ENCODE measurements at places on chromosomes 12 and 14. TPM values are rescaled to one million over a fixed set of nuclear protein-coding genes. Genes with fewer than 3 reads are reported as not detected.

ARHGEF40 gene
- polyA plus RNA-seq: 9.6 TPM

KRT72 gene
- not detected for polyA plus RNA-seq

TMPRSS12 gene
- polyA plus RNA-seq: not detected

CLEC4D gene
- not detected for polyA plus RNA-seq

TAS2R8 gene
- polyA plus RNA-seq: not detected

HOXC5 gene
- 0.64 TPM for polyA plus RNA-seq

NRXN3 gene
- 2.1 TPM for polyA plus RNA-seq

CCDC196 gene
- not detected for polyA plus RNA-seq

DNA sequence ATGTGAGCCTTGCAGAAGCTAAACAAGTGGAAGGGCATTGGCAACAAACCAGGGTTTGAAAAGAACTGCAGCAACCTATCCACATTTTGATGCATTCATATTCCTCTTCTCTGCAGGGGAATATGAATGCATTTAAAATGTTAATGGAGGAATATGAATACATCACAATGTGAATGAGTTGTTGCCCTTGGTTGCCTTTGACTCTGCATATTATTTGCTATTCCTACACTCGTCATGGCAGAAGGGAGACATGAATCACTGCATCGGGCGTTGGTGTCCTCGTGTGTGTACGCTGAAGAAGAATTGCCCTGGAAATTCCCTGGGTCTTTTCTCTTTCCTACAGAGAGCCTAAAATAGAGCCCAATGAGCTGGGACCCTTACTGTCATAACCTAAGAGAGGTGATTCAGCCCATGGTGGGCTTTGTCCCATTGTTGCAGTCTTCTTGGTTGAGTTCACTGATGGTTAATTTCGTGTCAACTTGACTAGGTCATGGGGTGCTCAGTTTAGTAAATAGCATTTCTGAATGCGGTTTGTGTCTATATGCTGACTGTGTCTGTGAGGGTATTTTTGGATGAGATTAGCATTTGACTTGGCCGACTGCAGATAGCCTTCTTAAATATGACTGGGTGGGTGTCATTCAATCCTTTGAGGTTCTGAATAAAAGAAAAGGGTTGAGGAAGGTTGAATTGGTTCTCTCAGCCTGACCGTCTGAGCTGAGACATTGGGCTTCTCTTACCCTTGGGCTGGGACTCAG is 1422.9 kb upstream of the TMEM132C start:
- no peak for DNase-seq

- no peak for DNase-seq
These were observed 66.6 kb downstream of the DDX51 start for GRCh38 chr12:132077322-132078100.

DNA sequence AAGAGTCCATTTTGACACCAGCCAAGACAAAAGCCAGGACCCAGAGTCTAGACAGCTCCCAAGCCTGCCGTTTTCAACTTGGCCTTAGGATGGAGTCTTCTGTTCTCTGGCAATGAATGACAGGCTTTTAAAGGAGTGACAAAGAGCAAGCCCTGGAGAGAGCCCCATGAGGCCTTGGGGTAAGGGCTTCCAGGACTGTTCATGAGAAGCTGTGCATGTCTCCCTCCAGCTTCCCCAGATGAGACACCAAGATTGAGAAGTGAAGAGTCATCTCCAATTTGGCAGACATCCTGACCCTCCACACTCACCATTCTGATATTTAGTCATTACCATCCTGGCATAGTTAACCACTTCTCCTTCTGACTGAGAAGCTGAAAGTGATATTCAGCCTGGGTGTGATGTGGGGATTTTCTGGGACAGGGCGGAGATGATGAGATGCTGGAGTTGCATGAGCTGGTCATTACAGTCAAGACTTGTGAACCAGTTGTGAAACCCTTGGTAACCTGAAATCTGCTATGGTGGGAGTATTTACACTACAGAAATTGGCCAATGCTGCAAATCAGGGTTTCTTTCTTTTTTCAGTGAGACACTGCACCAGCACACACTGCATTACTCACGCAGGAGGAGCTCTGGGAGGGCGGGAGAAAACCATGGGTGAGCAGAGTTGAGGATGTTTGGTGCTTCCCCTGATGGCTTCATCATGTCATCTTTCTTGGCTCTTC is 77.8 kb downstream of the VCPKMT start:
- peak; percentile 60 for DNase-seq

- DNase-seq: no peak
These were observed 50.3 kb upstream of the SRSF5 start for GRCh38 chr14:69716478-69717187.

DNA sequence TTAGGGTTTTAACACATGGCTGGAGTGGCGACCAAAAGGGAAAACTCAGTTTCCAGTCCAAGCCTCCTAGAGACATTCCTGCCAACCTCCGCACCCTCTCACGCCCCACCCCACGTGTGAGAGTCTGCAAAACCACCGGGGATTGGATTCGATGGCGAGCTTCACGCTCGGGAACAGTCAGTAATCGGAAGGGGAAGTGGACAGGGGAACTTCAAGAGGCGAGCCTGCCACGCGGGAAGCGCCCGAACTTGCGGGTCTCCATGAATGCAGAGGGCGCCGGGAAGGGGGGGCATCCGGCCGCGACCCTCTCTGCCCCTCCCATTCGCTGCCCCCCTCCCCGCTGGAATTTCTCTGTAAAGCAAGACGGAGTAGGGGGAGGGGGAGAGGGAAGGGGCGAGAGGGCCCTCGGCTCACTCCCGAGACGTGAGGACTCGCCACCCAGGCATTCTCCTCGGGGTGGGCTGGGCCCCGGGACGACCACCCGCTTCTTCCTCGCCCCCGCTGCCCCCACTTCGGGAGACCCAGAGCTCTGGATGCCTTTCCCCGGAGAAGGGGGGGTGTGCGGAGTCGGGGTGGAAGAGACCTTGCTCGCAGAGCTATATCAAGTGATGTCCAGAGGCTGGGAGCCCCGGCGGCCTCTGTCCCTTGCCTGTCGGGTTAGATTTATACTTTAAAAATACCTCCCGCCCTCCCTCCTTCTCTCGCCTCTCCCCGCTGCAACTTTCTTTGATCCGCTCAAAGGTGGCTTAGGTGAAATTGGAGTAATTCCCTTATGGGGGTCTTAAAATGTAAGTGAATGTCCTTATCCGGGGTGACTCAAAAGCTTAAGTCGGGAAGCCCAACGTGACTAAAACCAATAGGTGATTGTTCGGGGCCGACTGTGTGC is 2.5 kb upstream of the CCND2 start:
- no peak for DNase-seq

- no peak for DNase-seq
These were observed 63.0 kb upstream of the TCL1A start for GRCh38 chr14:95776798-95777534.

- DNase-seq: no peak
These were observed 85.4 kb downstream of the KCNMB4 start for GRCh38 chr12:70451528-70451927.

- no peak for DNase-seq
These were observed 56.8 kb downstream of the SPPL3 start for GRCh38 chr12:120847392-120847791.

- DNase-seq: peak; percentile 78
These were observed 14.5 kb upstream of the LLPH start for GRCh38 chr12:66144791-66145754.

DNA sequence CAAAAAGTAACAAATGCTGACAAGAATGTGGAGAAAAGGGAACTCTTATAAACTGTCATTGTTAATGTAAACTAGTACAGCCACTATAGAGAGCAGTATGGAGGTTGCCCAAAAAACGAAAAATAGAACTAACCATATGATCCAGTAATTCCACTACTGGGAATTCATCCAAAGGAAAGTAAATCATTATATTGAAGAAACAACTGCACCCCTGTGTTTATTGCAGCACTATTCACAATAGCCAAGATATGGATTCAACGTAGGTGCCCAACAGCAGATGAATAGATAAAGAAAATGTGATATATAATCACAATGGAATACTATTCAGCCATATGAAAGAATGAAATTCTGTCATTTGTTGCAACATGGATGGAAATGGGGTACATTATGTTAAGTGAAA is 188.0 kb upstream of the E2F7 start:
- no peak for DNase-seq

GRCh38 chr12:100942984-100943749 is 148.6 kb downstream of the ANO4 start:
- no peak for DNase-seq

DNA sequence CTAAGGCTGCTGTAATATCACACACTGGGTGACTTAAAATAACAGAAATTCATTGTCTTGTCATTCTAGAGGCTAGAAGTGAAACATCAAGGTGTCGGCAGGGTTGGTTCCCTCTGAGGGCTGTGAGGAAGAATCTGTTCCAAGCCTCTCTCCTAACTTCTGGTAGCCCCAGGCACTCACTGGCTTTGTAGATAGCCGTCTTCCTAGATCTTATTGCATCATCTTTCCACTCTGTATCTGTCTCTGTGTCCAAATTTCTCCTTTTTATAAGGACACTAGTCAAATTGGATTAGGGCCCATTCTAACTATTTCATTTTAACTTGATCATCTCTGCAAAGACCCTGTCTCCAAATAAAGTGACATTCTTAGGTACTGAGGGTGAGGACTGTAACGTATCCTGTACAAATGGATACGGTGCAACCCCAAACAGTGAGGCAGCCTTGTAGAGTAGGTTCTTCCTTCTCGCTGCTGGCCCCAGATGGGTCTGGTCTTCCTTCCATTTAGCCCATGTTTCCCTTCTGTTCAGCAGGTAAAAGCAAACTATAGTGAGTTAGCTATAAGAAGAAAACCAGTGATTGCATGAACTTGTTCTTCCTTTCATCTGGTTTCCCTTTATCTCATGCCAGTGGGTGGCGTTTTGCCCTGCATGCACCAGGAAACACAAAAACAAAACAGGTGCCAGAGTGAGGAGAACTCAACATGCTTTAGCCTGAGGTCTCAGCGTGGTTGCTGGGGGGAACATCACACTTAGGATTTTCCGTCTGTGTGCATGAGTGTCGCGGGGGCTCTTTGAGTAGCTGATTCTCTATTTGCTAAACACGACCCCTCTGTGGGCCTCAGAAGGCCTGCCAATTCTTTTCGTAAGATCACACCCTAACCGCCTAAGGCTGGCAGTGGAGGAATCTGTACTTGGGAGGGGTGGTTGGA is 19.5 kb downstream of the TTC9 start:
- no peak for DNase-seq

DNA sequence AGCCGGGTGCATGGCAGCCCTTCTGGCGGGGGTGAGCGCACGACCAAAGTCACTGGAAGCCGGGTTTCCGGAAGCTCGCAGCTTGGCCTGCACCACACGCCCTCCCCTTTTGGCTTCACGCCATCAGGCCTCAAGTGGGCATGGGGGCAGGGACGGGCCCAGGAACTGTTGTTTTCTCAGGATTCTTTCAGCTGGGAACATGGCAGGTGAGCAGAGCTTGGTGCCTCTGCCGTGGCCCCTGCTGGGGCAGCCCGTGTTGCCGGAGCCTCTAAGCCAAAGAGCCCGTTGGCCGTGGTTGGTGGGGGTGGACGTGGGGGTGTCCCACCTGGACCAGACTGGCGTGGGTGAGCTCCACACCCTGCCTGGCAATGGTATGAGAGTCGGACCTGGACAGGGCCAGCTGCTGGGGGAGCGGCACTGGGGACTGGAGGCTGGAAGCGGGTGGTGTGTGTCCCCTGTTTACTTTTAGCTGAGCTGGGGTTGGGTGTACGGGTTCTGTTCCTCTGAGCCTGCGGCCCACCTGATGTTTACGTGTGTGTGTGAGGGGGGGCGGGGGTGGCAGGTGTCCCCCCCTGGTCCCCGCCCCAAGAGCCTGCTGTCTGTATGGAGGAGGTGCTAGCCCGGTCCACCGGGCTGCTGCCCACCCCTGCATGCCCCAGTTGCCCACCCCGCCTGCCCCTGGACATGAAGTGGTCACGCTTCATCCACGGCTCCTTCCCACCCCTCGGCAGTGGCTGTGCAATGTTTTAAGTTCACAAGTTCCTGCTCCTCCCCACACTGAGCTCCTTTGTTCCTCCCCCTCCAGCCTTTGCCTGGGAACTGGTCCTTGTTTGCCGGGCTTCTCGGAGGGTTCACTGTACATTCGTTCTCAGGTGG is 28.7 kb upstream of the PLD4 start:
- no peak for DNase-seq

DNA sequence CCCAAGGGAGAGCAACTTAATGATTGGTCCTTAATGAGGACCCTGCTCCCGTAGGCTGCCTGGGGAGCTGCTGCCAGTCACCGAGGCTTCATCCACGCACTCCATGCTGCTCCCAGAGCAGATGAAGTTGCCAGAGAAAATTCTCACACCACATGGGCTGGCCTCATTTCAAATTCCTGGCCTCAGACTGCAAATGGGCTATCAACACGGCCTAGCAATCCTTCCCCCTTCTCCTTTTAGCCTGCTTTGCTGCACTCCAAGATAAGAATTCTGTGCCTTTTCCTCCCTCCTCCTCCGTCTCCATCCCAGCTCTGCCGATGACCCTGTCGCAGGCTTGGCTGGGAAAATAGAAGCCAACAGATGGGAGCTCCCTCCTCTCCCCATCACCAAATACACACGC is 10.8 kb upstream of the DGLUCY start:
- DNase-seq: no peak
